ENCODE measurements at places on chromosomes 4 and X. TPM values are rescaled to one million over a fixed set of nuclear protein-coding genes. Genes with fewer than 3 reads are reported as not detected.

The TKTL2 gene
- not detected for total RNA-seq

The MBNL3 gene
- total RNA-seq: 0.07 TPM

The DMP1 gene
- not detected for total RNA-seq

The F9 gene
- not detected for total RNA-seq

The ARHGEF9 gene
- 5.6 TPM for total RNA-seq

The ZNF711 gene
- 0.99 TPM for total RNA-seq

The DIPK2B gene
- not detected for total RNA-seq

The ALG13 gene
- total RNA-seq: 56.2 TPM

The SRPX2 gene
- 2.7 TPM for total RNA-seq

The USP26 gene
- total RNA-seq: not detected

The PCDH11X gene
- total RNA-seq: not detected

The INTS6L gene
- 0.11 TPM for total RNA-seq

The HEPH gene
- total RNA-seq: not detected

The PRDM5 gene
- total RNA-seq: 2.7 TPM

The TMPRSS11F gene
- not detected for total RNA-seq

The ZNF732 gene
- not detected for total RNA-seq

The MED28 gene
- 34.2 TPM for total RNA-seq

The GRIA3 gene
- not detected for total RNA-seq

The INTS12 gene
- 14.9 TPM for total RNA-seq

The SH2D1A gene
- not detected for total RNA-seq

The BMPR1B gene
- 6.3 TPM for total RNA-seq

The TNIP3 gene
- total RNA-seq: 0.39 TPM

The CT45A9 gene
- not detected for total RNA-seq

The HSFX3 gene
- total RNA-seq: not detected

The NPY5R gene
- not detected for total RNA-seq
